ENCODE measurements at places on chromosomes 1 and 21. TPM values are rescaled to one million over a fixed set of nuclear protein-coding genes. Genes with fewer than 3 reads are reported as not detected.

- no peak for DNase-seq
Measured at GRCh38 chr1:183209533-183210158, 23.6 kb downstream of the LAMC2 start.

GRCh38 chr1:204758601-204759000, 73.1 kb upstream of the LRRN2 start:
- no peak for DNase-seq

GRCh38 chr1:116573431-116574095, 2.7 kb upstream of the CD58 start:
- DNase-seq, result no peak

TMEM9 gene
- 25.0 TPM for total RNA-seq

DNA sequence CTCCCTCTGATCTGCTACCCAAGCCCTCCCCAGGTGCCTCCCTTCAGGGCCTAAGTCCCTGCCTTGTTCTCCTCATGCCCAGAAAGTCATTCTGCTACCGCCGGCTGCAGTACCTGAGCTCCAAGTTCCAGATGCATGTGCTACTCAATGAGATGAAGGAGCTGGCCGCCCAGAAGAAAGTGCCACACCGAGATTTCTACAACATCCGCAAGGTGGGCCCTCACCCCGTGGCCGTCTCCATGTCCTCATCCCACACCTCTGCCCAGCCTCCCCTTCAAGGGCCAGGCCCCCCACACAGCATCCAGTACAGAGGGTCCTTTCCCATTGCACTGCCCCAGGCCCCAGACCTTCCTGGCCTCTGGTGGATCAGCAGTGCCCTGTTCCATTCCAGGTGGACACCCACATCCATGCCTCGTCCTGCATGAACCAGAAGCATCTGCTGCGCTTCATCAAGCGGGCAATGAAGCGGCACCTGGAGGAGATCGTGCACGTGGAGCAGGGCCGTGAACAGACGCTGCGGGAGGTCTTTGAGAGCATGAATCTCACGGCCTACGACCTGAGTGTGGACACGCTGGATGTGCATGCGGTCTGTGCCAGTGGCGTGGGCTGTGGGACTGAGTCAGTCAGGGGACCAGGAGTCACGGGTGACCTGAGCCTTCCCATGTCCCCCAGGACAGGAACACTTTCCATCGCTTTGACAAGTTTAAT, 8.2 kb downstream of the AMPD2 start:
- no peak for DNase-seq

GRCh38 chr1:46110521-46110920, 21.9 kb downstream of the PIK3R3 start:
- no peak for DNase-seq

UMODL1 gene
- not detected for total RNA-seq

DNA sequence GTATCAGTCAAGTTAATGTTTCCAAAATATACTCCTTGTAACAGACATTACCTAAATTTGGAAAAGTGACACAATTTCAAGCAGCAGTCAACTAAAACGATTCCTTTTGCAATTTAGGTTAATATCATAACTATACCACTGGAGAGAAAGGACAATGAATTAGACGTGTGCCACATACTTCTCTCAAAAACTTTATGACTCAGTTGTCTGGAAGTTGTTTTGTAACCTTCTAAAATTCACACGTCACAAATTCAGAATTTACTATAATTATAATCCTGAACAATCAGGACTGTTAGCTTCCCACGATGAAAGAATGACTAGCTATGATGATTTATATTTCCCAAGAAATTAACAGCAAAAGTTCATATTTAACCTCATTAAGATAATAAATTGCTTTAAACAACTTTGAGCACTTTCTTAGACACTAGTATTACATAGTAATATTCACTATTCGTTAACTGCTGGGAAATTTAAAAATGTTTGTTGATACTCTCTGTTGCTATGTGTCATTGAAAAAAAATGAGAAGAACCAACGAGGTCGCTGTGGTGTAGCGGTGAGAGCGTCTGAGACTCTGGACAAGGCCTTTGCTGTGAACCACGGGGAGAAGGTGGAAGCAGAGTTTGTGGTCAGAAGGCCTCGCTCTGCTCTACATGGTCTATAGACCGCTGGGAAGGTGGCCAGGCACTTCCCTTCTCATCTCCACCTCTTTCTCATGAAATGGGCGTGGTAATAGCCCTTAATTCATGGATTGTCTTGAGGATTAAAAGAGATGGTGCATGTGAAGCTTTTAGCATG, 27.9 kb upstream of the BATF3 start:
- DNase-seq, result no peak

C1orf198 gene
- total RNA-seq, result 73.9 TPM

GRCh38 chr1:206800411-206800810, 28.1 kb upstream of the IL10 start:
- no peak for DNase-seq

- no peak for DNase-seq
Measured at GRCh38 chr1:224404916-224405603, 29.5 kb downstream of the WDR26 start.

NR5A2 gene
- 0.89 TPM for total RNA-seq

GRCh38 chr1:245395680-245396079, 240.9 kb downstream of the KIF26B start:
- no peak for DNase-seq

- no peak for DNase-seq
Measured at GRCh38 chr1:118958140-118958539, 30.0 kb downstream of the TBX15 start.

FAAP20 gene
- 40.5 TPM for total RNA-seq

PYHIN1 gene
- 0.19 TPM for total RNA-seq

DNA sequence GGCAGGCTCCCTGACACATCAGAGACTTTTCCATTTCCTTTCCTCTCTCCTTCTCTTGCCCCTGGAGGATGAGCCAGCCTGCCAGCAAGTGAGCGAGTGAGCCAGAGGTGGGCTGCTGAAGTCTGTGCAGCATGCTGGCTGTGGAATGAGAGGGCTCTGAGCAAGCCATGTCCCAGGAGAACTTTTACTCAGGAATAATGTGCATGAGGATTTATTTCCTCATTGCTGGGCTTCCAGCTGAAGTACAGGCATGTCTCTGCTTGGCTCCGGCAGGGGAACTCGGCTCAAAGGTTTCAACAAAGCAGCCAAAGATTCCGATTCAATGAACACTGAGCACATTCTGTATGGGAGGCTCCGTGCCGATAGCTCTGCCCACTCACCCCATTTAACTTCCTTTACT, 43.7 kb downstream of the UBIAD1 start:
- DNase-seq, result no peak

DNA sequence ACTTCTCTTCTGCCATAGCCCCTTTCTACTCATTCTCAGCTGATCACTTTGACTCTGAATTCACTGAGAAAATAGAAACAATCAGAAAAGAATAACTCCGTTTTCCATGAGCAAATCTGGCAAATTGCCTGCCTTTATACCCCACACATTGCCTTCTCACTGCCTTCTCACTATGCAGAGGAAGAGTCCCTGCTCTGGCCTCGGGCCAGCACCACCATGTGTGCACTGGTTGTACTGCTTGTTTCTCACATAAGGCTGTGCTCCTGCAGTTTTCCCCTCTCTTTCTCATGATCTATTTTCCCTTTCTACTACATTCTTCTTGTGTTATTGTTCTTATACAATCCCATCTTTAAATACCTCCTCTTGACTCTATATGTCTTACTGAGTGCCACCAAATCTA, 2.3 kb upstream of the HMGCS2 start:
- DNase-seq, result no peak

DNA sequence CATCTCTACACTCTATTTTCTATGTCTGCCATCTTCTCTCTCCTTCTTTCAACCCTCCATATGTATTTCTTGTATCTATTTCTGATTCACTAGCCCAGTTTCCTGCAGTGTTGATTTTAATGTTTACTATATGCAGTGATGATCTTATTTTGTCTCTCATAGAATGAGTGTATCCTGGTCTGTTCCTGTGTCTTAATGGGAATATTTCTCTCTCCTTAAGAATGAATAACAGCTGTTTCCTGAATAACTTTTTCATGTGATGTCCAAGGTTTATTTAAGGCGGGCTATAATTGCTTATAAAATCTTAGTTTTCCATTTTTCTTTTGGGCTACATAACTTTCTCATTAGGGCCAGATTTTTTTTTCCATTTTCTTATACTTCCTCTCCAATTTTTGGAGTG, 144.5 kb downstream of the C1orf21 start:
- no peak for DNase-seq

LCE2C gene
- not detected for total RNA-seq

- no peak for DNase-seq
Measured at GRCh38 chr1:155209312-155209721, 822 bp downstream of the MTX1 start.

DNA sequence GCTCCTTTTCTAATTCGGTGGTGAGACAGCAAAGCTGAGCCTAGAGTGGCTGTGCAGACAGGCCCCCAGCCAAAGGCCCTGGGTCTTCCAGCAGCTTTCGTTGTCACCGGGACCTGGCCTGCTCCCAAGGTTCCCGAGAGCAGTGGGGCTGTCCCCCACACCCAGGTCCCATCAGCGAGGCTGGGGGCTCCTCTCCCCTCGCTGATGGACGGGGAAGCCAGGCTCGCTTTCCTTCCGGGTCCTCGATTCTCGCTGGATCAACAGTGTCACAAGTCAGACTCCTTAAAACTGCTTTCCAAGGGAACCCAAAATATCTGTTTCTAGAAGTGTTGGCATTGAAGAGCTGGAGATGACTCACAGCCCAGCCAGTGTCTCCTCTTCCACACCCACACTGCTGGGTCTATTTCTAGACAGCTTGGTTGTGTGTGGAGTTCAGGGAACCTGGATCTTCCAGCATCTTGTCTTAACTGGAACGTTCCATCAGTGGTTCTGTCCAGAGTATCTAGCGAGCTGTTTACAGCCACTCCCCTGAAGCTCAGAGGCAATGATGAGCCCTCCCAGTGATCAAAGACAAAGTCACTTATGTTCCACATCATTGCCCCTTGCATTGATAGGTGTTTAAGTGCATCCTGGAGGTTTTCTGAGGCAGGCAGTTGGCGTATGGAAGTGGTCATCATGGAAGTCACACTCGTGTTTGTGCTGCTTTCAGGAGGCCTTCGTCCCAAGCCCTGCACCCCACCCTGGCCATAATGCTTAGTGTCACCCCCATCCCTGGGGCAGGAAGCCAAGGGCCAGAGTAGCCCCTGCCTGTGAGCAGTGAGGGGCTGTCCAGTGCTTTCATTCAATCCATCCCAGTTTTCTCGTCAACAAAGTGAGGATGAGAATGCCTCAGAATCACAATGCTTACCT, 35.2 kb downstream of the RRP1 start:
- DNase-seq, result no peak

- no peak for DNase-seq
Measured at GRCh38 chr1:22534951-22535350, 28.3 kb upstream of the EPHA8 start.

GRCh38 chr1:60867782-60868181, 214.6 kb upstream of the NFIA start:
- no peak for DNase-seq

GUCA2A gene
- not detected for total RNA-seq

GRCh38 chr1:32757213-32757895, 54.8 kb upstream of the SYNC start:
- DNase-seq, result no peak

DNA sequence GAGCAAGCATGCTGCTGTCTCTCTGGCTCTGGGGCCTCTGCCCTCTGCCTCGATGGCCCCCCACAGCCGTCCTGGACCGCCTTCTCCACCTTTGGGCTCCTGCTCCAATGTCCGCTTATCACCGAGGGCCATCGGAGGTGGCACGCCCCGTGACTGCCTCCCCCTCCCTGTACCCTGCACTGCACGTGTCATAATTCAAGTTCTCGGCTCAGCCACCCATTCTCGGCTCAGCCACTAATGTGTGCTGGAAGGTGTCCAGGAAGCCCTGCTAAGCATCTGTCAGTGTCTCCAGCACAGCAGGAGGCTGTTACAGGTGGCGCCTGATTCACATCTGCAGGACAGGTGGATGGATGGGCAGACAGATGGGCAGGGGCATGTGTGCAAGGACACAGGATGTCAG, 45.5 kb downstream of the TP73 start:
- no peak for DNase-seq

DNA sequence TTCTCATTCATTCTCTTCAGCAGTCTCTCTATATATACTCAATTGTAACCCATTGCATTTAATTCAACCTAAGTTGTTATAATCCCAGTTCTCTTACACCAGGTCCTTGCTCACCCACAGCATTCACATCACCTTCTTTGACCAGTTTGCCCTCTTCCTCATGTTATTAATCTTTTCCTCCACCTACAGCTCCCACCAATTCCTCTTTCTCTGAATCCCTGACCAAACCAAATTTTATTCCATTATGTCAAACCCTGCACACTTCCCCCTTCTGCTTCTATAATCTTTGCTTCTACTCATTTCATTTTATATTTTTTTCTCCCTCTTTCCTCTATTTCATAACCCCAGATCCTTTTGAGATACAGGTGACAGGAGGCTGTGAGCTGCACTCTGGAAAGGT, 1.4 kb downstream of the CD1A start:
- DNase-seq, result no peak

DNA sequence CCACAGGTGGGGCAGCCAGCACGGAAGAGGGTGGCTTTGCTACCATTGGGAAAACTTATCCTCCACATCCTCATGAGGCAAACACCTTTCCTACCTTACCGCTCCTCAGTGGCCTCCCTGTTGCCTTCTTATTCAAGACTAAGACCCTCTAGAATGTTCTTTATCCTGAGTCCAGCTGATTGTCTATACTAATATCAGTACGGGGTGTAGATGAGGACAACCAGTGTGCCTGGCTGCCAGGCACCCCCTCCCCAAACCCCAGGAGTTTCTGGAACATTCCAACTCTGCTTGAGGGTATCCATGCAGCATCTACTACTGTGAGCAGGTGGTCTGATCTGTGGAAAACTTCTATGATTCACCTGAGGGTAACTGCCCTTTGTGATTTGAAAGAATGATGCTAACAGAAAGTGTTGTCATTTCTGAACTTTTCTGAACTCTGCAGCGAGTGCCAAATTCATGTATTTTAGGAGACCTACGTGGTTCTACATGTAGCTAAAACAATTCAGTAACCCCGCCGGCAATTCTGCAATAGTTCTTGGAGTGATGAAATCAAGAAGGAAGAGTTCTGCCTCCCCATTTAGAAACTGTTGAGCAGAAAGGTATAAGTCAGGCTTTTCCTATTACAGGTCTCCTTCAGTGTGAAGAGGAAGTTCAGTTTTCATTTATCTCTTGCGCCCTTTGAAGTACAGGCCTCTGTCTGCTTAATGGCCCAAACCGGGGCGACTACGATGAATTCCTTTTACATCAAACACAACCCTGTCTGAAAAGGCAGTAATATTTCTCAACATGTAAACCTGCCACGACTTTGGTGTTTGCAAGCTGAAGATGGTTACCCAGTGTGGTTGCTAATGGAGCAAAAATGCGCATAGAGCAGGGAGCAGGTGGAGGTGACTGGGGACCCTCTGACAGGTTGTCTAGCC, 80.4 kb downstream of the RUNX1 start:
- DNase-seq, result no peak

- no peak for DNase-seq
Measured at GRCh38 chr1:119984771-119985170, 84.7 kb downstream of the NOTCH2 start.
